AG09309 (cell line): ENCODE measurements at places on chromosomes 16 and 17.

DNA sequence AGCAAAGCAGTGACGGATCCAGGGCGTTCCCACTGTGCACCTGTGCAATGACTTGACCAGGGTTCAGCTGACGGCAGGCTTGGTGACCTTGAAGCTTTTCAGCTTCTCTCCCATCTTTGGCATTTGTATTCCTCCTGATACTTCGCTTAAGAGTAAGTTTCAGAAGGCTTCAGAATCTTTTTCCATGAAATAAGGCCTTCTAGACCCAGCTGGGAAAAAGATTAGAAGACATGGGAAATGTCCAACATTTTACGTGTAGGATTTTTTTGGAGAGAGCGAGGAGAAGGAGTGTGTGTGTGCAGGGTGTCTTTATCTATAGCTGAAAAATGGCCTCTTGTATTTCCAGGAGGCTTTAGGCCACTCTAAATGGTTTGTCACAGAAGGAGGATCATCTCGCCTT, 104.1 kb downstream of the BANP start:
- DNase-seq = no peak

GRCh38 chr17:52674686-52675085, 516.2 kb upstream of the CA10 start:
- no peak for DNase-seq

DNA sequence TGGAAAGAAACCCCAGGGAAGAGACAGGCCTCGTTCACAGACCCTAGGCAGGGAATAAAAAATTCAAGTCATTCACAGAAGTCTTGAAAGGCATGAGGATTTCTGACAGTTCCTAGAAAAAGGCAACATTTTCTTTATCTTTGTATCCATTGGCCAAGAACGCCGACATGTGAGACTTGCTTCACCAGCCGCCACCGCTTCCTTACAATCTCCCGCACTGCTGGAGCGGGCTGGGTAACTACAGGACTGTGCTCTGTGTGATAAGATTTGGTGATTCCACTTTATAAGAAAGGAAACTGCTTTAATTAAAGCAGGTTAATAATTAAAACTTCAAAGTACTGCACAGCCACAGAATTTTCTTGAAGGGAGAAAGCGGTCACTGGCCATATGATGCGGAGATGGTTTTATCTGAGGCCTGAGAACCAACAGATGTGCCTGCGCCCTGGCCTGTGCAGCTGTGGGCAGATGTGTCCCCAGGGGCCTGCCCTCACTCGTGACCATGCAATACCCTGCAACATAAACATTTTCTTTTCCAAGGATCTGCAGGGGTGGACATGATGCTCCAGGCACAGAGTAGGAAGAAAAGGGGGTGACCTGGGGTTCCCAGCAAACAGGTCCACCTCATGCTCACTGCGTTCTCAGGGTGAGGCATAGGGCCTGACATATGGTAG, 13.0 kb upstream of the LGALS3BP start:
- DNase-seq = no peak

DNA sequence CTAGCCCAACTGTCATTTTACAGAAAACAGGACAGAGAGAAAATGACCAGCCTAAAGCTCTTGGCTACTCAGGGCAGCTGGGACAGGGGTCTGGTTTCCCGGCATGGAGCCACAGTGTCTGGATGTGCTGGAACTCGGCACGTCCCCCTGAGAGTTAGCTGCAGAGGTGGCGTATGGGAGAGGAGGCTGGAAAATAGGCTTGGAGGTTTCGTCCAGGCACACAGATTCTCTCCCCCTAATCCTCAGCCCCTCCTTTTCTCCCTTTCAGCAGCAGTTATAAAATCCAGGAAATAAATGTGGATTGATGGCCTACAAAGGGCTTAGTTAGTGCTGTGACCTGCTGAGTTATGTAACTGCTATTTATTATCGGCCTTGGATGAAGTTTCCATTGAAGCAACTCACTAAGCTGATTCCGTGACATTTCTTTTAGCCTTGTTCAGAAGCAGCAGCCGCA, 89.5 kb upstream of the TOB1 start:
- no peak for DNase-seq

GRCh38 chr17:19673623-19674022, 25.1 kb downstream of the ALDH3A2 start:
- DNase-seq = no peak

GRCh38 chr16:2438121-2438520, 8.9 kb downstream of the CCNF start:
- DNase-seq = no peak

GRCh38 chr16:927406-927805, 43.4 kb downstream of the LMF1 start:
- no peak for DNase-seq

DNA sequence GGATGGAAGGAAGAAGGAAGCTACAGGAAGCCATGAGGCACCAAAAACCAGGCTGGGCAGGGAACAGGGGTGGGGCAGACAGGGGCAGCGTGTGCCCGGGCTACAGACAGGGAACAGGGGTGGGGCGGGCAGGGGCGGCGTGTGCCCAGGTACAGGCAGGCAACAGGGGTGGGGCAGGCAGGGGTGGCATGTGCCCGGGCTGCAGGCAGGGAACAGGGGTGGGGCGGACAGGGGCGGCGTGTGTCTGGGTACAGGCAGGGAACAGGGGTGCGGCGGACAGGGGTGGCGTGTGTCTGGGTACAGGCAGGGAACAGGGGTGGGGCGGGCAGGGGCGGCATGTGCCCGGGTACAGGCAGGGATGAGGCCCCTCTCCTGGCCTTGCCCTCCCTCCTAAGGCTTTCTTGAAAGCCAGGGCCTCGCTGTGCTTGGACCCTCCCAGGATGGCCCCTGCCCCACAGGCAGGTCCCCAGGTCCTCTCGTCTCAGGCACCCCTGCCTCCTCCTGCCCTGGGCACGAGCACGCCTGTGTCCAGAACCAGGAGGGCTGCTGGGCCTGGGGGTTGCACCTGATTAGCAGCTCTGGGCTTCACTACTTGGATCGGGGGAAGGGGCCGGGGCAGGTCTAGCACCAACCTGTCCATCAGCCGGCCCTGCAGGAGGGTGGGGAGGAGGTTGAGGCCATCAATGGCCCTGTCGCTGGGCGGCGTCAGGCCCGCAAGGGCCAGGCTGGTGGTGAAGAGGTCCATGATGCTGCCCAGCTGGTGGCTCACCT, 14.5 kb upstream of the APRT start:
- no peak for DNase-seq

DNA sequence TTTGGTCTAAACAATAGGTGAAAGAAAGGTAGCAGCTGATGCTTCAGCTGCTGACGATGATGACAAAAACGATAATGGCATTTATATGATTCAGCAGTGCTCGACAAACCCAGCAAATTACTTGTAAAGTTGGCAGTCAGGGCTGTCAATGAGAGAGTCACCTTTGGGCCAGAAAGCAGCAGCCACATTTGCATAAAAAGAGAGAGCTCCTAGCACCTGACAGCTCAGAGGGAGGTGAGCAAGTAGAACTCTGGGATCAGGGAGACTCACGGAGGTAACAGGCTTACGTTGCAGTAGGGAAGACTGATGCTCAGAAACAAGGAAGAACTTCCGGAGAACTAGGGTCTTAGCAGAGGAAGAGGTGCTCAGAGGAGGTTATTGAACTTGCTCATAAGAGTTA, 291.9 kb upstream of the ZFHX3 start:
- DNase-seq = no peak

DNA sequence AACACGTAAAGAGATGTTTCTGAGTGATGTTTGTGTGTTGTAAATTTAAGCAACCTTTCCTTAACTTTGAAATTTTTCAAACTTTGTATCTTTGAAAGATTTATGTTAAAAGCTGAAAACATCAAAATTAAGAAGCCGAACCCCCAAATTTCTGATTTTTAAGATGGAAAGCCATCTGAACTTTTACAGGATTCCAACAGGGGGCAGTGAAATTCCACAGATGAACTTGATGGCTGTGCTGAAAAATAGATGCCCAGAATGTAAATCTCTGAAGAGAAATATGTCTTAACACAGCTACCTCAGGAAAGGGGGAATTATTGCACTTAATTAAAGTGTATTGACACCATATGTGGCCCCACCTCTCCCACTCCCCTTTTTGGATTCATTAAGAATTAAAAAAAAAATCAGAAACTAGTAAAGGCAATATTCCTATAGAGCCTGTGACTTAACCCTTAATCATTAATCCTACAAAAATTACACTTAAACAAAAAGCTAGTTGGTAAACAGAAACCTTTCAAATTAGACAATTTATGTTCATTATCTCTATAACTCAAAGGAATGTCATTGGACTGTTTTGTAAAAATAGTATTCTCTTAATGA, 597.9 kb downstream of the KCNJ2 start:
- no peak for DNase-seq

GRCh38 chr17:68289473-68289872, 1.5 kb downstream of the SLC16A6 start:
- DNase-seq = peak; percentile 29

DNA sequence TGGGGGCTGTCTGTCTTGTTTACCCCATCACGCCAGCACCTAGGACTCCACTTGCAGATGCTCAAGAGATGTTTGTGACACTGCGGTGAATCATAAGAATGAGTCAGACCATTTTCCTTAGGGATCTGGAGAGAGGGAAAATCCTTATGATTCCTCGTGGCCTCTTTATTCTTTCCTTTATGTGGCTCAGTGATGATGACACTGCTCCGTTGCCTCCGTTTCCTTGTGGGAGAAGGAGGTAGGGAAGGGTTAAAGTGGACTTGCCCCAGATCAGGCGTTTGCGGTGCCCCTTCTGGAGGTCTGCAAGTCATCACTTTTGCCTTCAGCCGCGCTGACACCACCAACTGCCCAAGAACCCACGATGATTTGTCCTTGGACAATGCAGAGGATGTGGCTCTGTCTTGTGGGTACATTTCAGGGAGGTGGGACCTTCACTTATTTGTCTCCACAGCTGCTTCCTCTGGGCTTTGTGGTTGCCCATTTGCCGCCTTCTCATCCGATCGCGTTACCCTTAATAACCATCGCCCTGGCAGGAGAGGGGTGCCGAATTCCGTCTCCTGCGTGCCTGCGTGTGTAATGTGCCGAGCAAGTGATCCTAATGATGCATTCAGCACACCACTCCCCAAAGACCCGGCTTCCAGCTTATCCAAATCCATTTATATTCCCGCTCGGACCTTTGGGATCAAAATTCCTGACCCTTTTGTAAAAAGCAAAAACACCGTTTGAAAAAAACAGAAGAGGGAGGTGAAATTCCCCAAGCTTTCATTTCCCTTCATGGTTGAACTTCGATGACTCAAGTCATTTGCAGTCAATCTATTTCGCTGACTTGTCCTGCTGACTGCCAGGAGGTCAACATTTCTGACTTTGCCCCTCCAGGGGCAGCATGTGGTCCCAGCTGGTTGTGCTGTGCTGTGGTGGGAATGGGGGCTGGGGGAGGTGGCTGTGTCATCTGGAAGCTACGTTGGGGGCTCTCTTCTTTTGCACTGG, 87.2 kb upstream of the IRX3 start:
- DNase-seq = peak; percentile 50

DNA sequence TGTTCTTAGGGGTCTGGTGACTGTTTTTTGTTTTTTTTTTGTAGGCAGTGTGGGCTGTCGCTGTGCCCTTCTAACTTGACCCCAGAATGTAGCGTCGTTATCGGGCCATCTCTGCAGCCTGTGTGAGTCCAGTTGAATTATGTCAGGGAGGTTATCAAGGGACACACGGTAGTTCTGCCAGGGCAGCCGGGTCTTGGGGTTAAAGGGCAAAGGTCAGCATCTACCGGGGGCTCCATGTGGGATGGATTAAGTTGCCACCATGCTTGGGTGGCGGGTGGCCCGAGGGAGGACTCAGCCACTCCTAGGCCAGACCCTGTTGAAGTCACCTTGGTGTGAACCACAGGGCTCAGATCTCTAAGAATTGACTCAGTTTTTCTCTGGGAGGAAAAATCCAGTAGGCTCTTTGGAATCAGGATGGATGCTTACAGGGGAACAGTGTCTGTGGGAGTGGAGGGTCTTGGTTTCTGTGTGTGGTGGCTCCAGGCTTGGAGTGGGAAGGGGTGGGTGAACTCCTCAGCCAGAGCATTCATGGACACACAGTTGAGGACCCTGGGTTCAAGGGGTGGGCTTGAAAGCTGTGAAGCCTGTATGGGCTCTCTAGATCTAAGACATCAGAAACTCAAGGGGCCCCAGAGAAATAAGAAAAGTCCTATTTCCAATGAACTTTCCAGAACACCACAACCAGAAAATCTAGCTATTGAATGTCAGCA, 191.7 kb downstream of the IRF8 start:
- no peak for DNase-seq

DNA sequence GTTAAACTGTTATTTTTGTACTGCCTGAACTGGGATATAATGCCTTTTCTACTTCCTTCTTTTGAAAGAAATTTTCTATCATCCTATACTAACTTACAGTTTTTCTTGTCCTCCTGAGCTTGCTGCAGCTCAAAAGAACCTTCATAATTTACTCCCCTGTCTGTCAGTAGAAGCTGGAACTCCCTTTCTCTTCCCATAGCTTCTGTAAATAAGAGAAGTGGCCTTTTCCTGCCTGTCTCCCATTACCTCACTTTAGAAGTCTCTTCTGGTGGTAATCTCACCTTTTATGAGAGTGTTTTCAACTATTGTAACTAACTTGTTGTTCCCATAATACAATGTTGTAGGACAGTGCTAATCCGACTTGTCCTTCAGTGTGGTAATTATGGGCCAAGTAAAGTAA, 246.7 kb upstream of the TBX2 start:
- no peak for DNase-seq

GRCh38 chr16:57873218-57873617, 70.9 kb upstream of the KIFC3 start:
- DNase-seq = no peak

DNA sequence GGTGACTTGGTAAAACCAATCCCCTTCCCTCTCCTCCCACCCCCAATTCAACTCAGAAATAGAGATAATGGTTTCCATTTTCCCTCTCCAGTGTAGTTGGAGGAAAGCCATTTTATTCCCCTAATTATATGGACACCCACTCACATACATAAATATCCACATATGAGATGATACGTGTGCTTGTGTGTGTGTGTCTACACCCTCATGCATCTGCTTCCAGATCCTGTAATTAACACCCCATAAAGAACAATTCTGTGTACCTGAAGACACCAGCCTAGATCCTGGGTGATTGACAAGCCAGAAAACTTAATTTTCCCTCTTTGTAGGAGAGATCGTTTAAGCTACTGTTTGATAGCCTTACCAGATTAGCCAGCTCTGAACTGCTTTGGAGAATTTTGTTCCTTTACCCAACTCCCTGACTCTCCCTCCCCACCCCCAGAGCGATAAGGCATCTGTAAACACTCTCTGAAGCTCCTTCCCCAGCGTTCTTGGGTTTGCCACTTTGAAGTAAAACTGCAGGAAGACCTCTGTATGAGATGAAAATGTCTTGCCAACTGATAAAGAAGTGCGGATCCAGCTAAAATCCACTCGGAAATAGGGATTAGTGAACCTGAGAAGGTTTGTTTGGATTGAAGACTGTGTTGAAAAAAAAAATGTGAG, 175.7 kb downstream of the RGS9 start:
- DNase-seq = no peak

DNA sequence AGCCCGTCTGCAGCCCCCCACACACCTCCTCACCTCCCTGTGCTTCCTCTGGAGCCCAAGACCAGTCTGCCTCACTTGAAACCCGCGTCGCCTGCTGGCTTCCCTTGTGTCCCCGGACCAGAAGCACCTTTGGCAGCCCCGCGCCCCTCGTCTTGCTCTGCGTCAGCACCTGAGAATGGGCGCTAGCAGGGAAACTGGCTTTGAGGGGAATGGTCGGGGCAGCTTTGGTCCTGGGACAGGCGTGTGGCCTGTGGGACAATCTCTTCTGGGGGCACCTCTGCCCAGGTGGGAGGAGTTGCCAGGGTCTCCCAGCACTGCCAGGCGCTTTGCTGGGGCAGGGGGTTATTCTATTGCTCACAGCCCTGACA, 3.6 kb upstream of the MAFG start:
- DNase-seq = no peak

- DNase-seq = no peak
Measured at GRCh38 chr16:16120044-16120381, 103.3 kb downstream of the ABCC6 start.

- DNase-seq = no peak
Measured at GRCh38 chr17:6505425-6506142, 50.8 kb downstream of the PITPNM3 start.
